Frontal cortex (tissue), 4 donors: ENCODE measurements at places on chromosomes 12 and 14. TPM values are rescaled to one million over a fixed set of nuclear protein-coding genes. Genes with fewer than 3 reads are reported as not detected.

TEDC1 gene
- 5.7 TPM for total RNA-seq

NID2 gene
- 8.2 TPM for total RNA-seq

INSM2 gene
- total RNA-seq: not detected

OR10A7 gene
- total RNA-seq: not detected

STYK1 gene
- 2.9 TPM for total RNA-seq

TBX3 gene
- 1.6 TPM for total RNA-seq

MSI1 gene
- 6.9 TPM for total RNA-seq

TUNAR gene
- total RNA-seq: 7.3 TPM

HAL gene
- total RNA-seq: not detected

EPS8 gene
- total RNA-seq: 82.3 TPM

KRT77 gene
- total RNA-seq: not detected

SERPINA1 gene
- 1.6 TPM for total RNA-seq

TCL1B gene
- total RNA-seq: not detected

ADAMTS20 gene
- 0.41 TPM for total RNA-seq

BICD1 gene
- 36.3 TPM for total RNA-seq

IAPP gene
- total RNA-seq: under 0.01 TPM

VDR gene
- not detected for total RNA-seq

NTN4 gene
- 60.3 TPM for total RNA-seq

TBC1D30 gene
- 59.1 TPM for total RNA-seq

SGPP1 gene
- total RNA-seq: 36.7 TPM

ANAPC5 gene
- total RNA-seq: 142 TPM

PLEKHG7 gene
- total RNA-seq: not detected

TMEM229B gene
- total RNA-seq: 22.4 TPM

C2CD5 gene
- total RNA-seq: 131 TPM

OR6C2 gene
- total RNA-seq: not detected

HOXC11 gene
- not detected for total RNA-seq

PRH2 gene
- not detected for total RNA-seq

VSIG10 gene
- total RNA-seq: 14.7 TPM

CELA1 gene
- not detected for total RNA-seq

TAS2R30 gene
- total RNA-seq: 6.5 TPM

OR11G2 gene
- total RNA-seq: not detected

FOXG1 gene
- total RNA-seq: 65.2 TPM

TBX5 gene
- not detected for total RNA-seq

TPH2 gene
- total RNA-seq: under 0.01 TPM

CCDC175 gene
- 2.0 TPM for total RNA-seq

KRT71 gene
- total RNA-seq: not detected

GNB3 gene
- total RNA-seq: 1.2 TPM

OTX2 gene
- total RNA-seq: 0.41 TPM

CD27 gene
- 0.41 TPM for total RNA-seq

RASSF8 gene
- total RNA-seq: 19.2 TPM

TAS2R9 gene
- total RNA-seq: 0.41 TPM

TMEM179 gene
- 42.0 TPM for total RNA-seq

VPS33A gene
- total RNA-seq: 28.9 TPM

OTOGL gene
- 0.41 TPM for total RNA-seq

MNAT1 gene
- total RNA-seq: 76.2 TPM

OASL gene
- not detected for total RNA-seq

GLIPR1L1 gene
- under 0.01 TPM for total RNA-seq

PTPN21 gene
- 6.1 TPM for total RNA-seq

SERPINA10 gene
- not detected for total RNA-seq

PITPNM2 gene
- 4.9 TPM for total RNA-seq

NTF3 gene
- total RNA-seq: 2.9 TPM

GALNT16 gene
- total RNA-seq: 4.1 TPM

TTC9 gene
- 14.7 TPM for total RNA-seq

NGB gene
- total RNA-seq: 4.9 TPM
